Amniotic stem cell (primary cell): ENCODE measurements at places on chromosomes 2 and 18.

GRCh38 chr18:54119524-54120019 lies 104.9 kb downstream of the MBD2 start:
- DNase-seq = peak; percentile 19

GRCh38 chr2:21326152-21326551 lies 202.4 kb downstream of the TDRD15 start:
- no peak for DNase-seq

DNA sequence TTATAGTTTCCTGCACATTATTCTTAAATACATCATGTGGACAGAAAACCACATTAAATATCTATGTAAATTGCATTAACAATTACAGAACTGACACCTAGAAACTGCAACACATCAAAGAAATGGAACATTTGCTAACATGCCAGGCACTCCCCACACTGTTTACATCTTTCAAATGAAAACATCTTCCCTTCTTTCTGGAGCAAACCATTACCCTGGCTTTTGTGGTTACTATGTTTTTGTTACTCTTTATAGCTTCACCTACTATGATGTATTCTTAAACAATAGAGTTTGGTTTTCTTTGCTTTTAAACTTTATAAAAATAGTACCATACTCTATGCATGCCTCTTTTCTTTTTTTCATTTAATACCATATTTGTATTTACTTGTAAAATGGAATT lies 1894.5 kb upstream of the CELF4 start:
- no peak for DNase-seq

GRCh38 chr2:109694190-109694589 lies 80.0 kb downstream of the SOWAHC start:
- no peak for DNase-seq

- no peak for DNase-seq
Observed at GRCh38 chr2:33812707-33813106, 213.6 kb upstream of the FAM98A start.

DNA sequence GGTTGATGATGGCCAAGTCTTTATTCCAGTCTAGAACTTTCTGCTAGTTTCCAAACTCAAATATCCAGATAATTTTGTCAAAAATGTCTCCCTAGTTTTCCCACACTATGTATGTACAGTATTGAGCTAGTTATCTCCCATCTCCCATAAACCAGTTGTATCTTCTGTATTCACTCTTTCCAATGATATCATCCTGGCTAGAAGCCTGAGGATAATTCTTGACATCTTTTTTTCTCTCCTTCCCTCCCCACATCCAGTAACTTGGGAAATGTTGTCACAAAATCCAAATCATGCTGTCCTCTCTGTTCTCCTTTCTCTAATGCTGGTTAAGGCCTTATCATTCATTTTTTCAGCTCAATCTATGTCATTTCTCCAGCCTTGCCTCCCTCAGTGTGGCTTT lies 553.8 kb upstream of the FANCL start:
- no peak for DNase-seq

GRCh38 chr2:159959136-159959535 lies 103.3 kb downstream of the PLA2R1 start:
- DNase-seq = no peak

GRCh38 chr2:127092306-127092705 lies 14.6 kb downstream of the BIN1 start:
- no peak for DNase-seq

DNA sequence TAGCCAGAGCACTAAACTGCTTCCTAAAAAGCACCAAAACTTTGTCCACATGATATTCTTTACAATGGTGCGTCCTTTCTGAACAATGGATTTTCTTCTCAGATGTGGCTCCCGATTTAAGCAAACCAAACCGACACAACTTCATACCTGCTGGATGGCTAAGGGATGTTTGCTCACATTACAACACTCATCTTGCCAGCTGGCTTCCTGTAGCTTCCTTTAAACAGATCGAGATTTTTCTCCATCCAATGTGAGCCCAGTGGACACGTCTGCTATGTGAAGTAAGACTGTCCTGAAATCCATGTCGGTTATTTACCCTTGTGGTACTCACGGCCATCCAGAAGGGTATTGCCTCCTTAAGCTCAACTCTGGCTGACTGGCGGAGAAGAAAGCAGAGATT lies 126.5 kb downstream of the MAPK4 start:
- no peak for DNase-seq

DNA sequence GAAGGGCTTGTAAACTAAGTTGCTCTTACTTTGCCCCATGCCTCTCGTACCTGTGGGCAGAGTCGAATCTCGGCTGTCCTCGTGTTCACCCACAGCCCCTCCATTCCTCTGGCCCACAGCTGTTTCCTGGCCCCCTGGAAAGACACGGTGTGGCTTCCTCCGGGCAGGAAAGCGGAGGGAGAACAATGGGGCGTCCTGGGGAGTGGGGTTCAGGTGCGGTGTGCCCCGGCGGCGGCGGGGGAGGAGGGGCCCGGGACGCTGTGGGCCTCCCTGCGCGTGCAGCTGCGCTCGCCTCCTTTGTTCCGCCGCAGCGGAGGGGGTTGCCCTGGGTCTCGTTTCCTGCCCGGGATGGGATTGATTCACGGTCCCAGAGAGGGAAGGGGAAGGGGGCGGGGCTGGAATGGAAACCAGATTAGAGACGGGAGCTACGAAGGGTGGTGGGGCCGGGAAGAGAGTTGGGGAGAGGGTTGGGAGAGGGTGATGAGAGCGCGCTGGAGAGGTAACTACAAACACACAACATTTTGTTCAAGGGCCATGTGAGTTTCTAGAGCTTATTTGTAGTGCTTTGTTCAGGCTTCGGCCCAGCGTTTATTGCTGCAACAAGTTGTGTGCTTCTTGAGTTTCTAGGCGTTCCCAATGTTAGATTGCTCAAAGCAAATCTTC lies 796 bp downstream of the MYO1B start:
- peak; percentile 47 for DNase-seq

DNA sequence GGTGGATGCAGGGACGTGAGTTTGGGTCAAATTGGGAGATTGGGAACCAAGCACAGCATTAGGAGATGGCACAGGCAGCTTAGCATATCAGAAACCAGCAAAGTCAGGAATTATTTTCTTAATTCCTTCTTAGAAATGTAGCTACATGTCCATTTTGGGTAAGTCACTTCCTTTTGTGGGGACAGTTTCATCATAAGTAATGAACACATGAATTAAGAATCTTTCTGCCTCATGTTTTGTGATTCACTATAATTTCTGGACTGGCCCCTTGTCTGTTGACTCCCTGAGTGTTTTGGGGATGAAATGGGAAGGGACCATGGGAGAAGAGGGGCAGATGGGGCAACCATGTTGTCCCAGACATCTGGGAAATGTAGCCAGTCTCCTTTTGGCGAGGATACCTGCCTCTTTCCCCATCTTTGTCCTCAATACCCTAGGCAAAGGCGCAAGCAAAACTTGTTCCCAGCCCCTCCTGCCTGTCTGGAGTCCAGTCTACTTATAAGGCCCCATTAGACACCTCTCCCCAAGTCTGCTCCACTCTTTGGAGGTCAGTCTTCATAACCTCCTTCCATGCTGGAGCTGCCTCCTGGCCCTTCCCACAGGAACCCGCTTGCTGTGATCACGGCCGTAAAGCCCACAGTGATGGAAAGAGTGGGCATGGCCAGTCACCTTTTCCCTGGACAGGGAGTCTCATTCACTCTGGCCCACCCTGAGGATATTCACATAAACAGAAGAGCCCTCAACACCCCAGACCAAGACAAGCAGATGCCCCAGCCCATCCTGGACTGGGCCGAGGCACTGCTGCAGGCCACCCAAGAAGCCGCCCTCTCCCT lies 25.7 kb downstream of the MTHFD2 start:
- no peak for DNase-seq

GRCh38 chr18:26459340-26459739 lies 89.0 kb downstream of the KCTD1 start:
- DNase-seq = no peak

DNA sequence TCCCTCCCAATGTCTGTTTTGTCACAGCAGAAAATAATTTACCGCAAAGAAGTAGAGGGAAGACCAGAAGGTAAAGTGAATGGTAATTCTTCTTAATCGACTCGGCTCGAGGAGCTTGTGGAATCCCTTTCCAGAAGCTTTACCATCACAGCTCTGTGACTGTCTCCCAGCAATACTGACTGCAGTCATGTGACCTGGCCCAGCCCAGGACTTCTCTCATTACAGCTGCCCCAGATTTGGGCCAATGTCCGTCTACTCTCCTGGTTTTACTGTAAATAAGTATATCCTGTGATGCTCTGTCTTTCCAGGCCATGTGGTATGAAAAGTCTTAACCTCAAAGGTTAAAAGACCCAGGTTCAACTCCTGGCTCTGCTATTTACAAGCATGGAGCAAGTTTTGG lies 18.9 kb upstream of the ELOA2 start:
- DNase-seq = no peak

DNA sequence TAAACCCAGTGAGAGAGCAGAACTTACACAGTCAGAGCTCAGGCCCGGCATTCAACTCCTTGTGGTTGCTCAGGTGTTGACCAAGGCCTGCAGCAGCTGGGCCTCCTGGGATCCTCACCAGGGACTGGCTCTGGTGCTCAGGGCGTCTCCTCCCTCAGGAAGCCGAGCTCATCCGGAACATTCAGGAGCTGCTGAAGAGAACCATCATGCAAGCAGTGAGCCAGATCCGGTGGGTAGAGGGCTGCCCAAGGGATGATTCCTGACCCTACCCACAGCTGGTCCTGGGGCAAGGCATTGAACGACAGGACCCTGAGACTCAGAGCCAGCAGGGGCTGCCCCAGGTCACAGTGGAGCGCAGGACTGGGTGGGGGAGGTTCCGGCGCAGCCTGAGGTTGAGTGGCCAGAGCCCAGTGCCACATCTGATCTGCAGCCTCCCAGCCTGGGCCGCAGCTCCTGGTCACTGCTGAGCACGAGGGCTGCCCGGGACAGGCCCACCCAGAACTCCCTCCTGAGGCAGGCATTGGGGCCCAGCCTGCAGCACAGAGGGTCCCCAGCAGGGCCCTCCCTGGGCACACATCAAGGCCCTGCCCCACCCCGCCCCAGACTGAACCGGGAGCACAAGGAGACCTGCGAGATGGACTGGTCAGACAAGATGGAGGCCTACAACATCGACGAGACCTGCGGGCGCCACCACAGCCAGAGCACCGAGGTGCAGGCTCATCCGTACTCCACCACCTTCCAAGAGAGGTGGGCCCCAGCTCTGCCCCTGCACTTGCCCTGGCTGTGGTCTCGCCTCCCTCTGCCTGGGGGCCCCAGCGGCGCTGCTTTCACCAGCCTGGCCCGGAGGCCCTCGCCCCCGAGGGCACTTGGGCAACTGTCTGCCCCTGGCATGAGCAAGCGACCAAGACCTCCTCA lies 2.4 kb downstream of the TEKT4 start:
- DNase-seq = no peak

- DNase-seq = no peak
Observed at GRCh38 chr2:231687133-231687852, 21.0 kb upstream of the PTMA start.

GRCh38 chr18:33923980-33924379 lies 300.7 kb downstream of the NOL4 start:
- DNase-seq = no peak

- no peak for DNase-seq
Observed at GRCh38 chr2:181516992-181517391, 59.8 kb downstream of the ITGA4 start.
